ENCODE measurements at places on chromosomes 3 and 15.

DNA sequence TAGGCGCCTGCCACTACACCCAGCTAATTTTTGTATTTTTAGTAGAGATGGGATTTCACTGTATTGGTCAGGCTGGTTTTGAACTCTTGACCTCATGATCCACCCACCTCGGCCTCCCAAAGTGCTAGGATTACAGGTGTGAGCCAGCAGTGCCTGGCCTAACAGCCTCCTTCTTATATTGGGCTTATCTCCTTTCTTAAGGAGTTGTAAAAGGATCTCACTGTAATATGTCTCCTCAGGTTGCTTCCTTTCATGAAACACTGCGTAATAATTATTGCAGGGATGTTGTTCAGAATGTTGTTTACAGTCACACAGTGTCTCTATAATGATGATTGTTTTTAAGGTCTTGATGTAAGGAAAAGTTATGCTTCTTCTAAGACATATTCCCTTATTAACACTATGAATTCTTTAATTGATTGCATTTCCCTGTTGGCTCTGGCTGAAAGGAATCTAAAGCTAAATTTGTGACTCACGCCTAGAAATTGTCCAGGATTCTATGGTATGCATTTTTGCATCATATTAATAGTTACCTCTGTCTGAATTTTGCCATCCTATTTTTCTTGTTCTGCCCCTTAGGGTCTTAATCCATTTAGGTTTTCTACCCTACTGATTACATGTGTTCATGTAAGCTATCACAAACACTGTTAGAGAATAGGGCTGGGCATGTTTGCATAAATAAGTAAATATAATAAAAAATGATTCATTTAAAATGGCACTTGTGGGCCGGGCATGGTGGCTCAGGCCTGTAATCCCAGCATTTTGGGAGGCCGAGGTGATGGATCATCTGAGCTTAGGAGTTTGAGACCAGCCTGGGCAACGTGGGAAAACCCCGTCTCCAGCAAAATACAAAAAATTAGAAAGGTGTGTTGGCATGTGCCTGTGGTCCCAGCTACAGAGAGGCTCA, 24.5 kb upstream of the RNF111 start:
- no peak for DNase-seq

DNA sequence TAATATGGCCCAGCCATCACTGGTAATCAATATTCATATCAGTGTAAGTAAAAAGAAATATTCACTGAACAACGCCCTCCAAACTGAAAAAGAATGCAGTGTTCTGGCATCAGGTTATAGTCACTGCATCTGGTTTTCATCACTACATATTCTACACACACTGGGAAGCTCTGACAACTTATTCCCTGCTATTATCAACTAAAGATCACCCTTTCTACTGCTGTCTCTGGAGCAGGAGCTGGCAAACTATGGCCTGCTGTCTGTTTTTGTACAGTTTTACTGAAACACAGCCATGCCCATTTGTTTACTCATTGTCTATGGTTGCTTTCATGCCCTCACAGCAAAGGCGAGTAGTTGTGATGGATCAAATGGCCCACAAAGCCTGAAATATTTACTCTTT, 35.3 kb downstream of the TUBGCP4 start:
- DNase-seq = no peak

DNA sequence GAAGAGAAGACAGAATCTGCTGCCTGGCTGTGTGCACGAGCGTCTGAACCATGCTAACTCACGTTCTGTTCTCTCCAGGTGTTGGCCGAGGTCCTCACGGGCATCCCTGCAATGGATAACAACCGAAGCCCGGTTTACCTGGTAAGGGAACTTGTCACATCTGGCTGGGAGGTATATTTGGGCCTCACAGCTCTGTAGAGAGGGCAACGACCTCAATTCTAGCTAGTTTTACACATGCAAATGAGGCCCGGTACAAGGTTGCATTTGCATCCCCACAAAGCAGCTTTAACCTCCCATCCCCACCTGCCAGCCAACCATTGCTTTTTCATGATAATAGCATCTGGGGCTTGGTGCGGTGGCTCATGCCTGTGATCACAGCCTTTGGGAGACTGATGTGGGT, 22.0 kb upstream of the TATDN2 start:
- DNase-seq = no peak

- DNase-seq = peak; percentile 99
These were observed 3.4 kb downstream of the GXYLT2 start for GRCh38 chr3:72891053-72891855.

DNA sequence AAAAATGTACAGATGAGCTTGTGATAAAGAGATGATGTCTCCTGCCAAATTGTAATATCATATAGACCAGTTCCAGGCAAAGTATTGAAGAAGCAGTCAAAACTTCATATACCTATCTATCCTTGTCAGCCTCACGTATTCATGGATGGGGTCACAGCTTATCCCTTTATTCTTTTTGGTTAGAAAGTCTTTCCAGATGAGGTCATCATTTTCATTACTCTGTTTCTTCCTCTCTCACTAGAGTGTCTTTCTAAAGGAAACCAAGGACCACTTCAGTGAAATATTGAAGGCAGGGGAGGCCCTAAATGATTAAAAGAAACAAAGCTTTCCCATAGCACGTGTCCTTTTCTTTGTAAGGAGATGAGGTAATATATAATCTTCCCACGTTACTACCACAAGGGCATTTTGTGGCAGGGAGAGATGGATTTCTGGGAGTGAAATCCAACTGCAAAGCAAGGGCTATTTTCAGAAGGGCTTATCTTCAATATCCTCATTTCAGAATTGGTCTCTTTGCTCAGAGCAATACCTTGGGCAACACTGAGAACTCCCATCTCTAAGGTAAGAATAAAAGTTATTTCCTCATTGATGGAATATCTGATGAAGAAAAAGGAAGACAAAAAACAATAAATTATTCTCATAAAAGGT, 260.2 kb downstream of the TIGIT start:
- DNase-seq = no peak

GRCh38 chr3:72633121-72633520, 215.1 kb downstream of the SHQ1 start:
- DNase-seq = no peak

DNA sequence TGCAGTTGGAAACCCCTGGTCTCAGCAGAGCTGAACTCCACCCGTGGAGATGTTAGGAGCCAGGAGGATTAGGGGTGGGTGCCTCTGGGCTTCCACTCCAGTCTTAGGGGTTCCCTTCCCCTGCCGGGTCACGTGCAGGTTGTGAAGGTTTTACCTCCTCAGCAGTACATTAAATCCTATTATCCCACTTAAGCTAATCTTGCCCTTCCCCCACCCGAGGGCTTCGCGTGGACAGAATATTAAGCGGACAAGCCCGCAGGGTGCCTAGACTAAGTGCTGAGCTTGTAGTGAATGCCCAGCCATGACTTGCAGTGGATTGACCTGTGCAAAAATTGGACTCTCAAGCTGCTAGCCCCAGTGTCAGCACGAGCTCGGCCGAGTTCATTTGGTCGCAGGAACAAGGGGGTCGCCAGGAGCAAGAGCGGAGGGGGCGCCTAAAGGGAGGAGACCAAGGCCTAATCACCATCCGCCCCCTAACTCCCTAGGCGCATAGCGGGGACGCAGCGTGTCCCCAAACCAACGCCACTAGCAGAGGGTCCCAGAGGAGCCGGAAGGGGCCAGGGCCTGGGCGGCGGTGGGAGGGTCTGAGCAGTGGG, 498 bp upstream of the SEMA4B start:
- DNase-seq = no peak

GRCh38 chr3:15297608-15298350, 34.6 kb downstream of the SH3BP5 start:
- DNase-seq = no peak

DNA sequence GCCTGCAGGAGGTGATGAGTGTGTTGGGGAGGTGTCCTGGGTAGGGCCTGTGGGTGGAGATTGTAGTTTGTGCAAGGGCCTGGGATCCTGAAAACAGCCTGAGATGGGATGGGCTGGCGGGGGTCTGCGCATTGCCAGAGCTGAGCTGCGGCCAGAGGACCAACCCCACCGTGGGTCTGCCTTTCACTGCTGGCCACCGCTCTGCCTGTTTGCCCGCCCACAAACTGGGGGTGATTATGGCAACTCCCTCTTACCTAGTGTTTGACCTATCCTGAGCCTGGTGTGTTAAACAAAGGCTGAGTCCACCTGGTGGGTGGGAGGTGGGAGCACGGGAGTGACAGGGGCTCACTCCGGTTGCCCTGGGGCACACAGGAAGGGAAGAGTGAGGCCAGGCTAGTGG, 9.8 kb downstream of the ABTB1 start:
- DNase-seq = no peak

GRCh38 chr3:21914451-21914850, 163.4 kb upstream of the ZNF385D start:
- DNase-seq = no peak

DNA sequence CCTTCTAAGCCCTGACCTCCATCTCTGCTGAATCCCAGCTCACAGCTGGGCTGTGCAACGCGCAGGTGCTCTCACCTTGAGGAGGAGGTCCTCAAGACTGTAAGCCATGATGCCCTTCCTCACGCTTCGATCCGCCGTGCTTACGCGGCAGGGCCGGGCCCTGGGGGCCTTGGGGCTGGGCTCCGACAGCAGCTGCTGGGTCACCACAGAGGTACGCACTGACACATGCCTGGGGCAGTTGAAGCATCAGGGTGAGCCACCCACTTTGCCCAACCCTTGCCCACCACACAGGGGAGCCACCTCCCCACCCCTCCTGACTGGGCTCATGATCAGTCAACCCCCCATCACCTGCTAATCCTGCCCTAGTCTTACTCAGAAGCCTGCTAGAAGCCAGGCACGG, 3.1 kb downstream of the CIDEC start:
- DNase-seq = no peak

DNA sequence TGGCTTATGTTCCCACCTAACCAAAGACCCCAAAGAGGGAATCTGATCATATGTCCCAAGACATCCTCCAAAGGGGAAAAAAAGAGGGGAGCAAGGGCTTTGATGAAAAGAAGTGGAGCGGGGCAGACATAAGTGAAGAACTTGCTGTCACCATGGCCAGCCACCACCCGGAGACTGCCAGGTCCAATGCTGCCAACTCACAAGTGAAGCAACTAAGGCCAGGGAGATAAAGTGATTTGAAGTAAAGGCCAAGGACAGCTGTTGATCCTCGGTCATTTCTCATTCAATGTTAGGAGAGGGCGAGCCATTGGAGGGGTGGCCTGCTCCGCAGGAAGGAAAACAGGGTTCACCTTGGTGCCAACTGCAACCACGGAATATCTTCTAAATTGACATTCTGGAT, 72.6 kb upstream of the C3orf80 start:
- no peak for DNase-seq

- DNase-seq = peak; percentile 23
These were observed 193.0 kb downstream of the ATP10A start for GRCh38 chr15:25670025-25670554.

DNA sequence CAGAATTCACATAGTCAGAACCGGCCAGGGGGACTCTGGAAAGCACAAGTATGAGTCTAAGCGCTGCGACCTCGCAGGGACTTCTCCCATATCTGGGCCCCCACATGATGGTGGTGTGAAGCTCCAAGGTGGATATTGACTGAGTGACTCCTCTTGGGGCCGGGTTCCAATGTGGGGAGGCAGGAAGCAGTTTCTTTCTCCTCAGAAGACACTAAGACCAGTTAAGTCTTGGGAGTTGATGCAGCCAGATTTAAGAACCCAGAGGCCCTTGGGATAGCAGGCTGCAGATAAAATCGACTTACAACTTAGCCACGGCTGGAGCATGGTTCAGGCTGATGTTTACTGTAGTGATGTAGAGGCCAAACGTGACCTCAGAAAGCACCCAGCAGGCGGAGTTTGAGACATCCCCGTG, 55.4 kb upstream of the KLF13 start:
- no peak for DNase-seq

DNA sequence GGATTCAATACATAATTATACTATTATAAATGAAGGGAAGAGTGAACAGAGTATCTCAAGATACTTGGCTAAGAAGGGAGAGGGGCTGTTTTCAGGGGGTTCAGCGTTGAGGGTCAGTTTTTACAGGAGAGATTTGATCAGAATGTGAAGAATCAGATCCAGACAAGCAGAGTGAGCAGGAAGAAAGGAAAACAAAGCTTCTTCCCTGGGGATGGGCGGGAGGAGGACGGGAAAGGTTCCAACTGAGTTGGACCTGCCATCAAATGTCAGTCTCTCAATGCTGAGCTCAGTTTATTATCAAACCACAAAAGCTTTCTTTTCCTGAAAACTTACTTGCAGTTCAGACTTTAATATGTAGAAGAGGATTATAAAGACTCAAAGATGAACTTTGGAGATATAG, 6.0 kb upstream of the MELTF start:
- DNase-seq = no peak

DNA sequence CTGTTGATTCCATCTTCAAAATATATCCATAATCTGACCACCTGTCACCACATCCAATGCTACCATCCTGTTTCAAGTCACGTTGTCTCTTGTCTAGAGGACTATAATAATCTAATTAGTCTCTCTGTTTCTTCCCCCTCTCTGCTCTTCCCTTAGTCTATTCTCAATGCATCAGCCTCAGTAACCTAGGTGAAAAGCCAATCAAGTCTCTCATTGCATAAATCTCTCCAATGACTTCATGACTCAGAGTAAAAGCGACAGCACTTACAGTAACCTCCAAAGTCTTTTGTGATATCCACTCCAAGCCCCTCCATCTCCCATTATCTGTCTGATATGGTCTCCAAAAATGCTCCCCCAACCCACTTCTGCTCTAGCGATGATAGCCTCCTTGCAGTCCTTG, 7.2 kb downstream of the UBA3 start:
- no peak for DNase-seq

- no peak for DNase-seq
These were observed 164.7 kb downstream of the SV2B start for GRCh38 chr15:91264651-91265351.

DNA sequence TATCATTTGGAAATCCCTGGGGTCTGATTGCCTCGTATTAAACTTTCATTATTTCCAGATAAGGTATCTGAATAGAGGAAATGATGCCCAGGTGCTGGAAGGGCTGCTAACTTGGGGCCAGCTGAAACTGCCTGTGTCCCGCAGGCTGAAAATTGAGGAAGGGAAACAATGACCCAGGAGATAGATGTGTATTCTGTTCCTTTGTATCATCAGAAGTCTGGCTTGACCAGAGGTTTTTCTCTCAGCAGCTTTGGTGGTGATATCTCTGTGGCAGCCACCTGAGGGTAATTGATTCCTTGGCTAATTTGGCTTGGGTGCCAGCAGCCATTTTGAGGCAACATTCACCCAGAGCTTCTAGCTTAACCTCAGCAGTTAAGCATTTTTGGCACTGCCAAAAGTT, 90.0 kb upstream of the STT3B start:
- DNase-seq = no peak

DNA sequence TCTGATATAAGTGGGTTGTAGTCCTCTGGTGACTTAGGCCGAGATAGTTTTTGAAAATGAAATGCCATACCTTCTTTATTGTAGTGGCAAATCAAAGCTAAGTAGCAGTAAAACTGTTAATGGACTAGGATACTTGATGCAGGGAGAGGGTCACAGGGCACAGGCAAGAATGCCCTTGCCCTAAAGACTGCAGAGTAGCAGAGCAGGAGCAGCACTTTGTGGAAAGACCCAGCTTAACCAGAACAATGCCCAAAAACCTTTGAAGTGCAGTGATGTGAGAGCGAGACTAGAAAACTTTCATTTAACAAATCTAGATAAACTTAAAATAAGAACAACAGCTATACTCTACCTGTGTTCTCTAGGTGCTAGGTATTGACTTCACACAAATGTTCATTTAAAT, 121.9 kb downstream of the MBNL1 start:
- no peak for DNase-seq
